T-helper 1 cell (primary cell): ENCODE measurements at places on chromosomes 7 and 10.

DNA sequence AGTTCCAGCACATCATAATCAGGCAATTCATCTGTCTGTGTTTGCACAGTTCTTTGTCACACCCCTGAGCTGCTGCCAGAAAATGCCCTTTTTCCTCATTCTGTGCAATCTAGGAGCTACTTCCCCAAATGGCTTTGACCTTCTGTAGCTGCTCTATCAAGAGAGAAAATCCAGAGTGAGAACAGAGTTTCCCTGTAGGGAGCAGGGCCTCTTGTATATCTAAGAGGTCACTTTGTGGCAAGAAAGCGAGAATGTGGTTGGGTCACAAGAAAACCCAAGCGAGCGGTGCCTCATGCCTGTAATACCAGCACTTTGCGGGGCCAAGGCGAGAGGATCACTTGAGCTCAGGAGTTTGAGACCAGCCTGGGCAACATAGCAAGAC lies 24.3 kb downstream of the SLC29A3 start:
- DNase-seq: no peak

DNA sequence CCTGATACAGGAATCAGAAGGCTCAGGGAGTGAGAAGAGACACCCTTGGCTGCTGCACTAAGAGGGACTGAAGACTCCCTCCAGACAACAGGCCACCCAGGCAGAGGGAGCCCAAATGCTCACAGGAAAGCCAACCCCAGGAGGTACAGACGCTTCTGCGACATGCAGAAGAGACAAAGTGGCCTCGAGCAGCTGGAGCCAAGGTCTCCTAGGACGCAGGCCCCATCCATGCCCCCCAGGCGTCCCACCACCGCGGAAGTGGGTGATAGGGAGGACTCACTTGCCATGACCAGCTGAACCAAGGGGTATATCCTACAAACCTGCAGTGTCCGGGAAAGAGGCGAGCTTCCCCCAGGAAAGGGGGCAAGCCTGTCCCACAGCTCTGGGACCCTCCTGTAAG lies 56.9 kb downstream of the CTBP2 start:
- no peak for DNase-seq

DNA sequence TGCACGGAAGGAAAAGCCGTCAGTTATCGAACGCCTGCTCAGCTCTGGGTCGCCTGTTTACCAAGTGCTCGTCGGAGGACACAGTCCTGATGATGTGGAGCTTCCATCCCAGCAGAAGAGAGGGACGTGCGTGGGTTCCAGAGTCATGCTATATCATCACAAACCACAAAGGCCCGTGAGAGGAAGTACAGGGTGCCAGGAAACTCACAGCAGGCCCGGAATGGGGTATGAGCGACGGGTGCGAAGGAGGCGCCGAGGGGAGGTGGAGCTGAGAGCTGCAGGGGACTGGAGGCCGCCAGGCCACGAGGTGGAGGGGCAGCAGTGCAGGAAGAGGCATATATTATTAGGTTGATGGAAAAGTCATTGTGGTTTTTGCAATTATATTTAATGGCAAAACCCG lies 102.5 kb downstream of the ACTR3B start:
- no peak for DNase-seq

DNA sequence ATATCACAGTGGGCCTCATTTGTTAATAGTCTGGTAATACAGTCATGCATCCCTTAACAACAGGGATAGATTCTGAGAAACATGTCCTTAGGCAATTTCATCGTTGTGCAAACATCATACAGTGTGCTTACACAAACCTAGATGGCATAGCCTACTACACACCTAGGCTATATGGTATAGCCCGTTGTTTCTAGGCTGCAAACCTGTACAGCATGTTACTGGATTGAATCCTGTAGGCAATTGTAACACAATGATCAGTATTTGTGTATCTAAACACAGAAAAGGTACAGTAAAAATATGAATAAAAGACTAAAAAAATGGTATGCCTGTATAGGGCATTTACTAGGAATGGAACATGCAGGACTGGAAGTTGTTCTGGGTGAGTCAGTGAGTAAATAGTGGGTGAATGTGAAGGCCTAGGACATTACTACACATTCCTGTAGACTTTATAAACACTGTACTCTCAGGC lies 12.0 kb upstream of the RHOBTB1 start:
- no peak for DNase-seq

GRCh38 chr7:67455508-67455907 lies 458.9 kb downstream of the TYW1 start:
- DNase-seq: no peak

DNA sequence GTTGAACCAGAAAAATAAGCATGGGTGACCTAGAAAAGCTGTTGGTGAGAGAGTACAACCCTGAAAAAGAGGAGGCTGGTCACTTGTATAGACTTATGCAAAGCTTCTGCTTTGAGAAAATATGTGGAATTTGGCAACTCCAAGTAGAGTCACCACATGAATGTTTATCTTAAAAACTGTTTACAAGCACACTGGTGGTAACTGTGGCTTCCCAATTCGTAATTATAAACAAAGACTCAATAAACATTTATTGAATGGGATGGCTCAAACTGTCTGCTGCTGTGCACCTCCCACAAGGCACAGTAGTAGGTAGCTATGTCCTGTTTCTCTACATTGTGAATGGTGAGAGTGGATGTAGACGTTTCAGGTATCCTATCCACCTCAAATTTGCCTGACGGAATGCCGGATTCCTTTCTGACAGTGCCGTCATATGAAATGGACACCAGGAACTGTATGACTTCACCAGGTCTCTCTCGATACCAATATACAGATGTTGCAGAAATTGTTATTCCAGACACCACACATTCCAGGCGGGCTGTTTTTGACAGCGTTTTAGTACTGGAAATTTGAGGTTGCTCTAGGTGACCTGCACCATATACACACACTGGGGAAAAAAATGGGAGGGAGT lies 43.4 kb upstream of the TARP start:
- DNase-seq: no peak

DNA sequence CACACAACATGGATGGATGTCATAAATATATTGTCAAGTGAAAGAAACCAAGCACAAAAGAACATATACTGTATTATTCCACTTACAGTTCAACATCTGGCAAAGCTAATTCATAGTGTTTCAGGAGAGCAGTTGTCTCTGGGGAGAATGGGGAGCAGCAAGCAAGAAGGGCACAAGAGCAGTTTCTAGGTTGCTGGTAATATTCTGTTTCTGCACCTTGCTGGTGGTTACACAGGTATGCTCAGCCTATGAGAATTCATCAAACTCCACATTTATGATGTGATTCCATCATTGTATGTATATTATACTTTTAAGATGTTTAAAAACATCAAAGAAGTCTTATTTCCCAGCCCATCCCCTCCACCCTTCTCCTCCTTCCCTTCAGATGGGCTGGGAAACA lies 18.1 kb upstream of the PALS2 start:
- DNase-seq: no peak

DNA sequence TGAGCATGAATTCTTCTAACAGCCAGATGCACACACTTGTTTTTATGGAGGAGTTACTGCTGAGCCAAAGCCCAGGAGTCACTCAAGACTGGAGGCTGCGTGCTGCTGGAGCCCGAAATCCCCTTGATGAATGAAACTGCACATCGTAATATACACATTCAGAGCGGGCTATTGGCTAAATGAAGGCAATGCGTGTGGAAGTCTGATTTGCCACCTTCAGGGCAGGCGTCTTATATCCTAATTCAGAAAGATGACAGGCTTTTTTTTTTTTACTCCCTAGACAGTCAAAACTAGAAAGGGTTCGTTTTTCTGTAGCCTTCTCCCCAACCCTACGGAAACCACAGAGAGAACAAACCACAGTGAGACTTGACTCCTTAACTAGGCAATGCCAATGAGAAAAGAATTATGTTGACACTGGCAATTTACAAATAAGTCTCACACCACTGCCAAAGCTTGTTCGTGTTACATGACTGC lies 227.2 kb upstream of the KLF14 start:
- peak; percentile 97 for DNase-seq

GRCh38 chr10:125691160-125691981 lies 8.4 kb upstream of the TEX36 start:
- DNase-seq: no peak

DNA sequence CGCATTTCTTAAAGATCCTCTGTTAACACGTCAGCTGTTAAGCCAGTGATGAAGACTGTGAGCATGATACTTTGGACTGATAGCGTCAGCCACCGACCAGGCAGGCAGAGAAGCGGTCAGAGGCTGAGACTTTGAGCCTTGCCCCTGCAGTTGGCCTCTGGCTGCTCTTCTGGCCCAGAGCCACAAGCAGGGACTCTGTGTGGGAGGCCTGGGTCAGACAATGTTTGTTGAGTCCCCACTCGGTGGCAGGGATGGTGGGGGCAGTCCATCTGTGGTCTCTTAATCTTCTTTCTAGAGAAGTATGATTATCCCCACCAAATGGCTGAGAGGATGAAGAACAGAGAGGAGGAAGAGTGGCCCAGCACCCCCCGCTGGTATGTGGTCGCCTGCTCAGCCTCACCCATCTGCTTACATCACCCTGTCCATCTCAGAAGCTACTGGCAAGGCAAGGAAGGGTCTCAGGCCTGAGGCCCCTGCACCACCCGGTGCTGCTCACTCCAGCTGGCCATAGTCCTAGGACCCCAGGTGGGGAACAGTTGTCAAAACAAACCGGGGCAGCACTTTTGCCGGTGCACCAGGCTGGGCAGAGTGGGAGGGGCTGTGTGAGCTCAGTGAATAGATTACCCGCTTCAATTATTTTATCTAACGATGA lies 202.9 kb downstream of the GRID1 start:
- DNase-seq: no peak

- no peak for DNase-seq
Observed at GRCh38 chr10:131898713-131899112, 2.1 kb upstream of the PPP2R2D start.

DNA sequence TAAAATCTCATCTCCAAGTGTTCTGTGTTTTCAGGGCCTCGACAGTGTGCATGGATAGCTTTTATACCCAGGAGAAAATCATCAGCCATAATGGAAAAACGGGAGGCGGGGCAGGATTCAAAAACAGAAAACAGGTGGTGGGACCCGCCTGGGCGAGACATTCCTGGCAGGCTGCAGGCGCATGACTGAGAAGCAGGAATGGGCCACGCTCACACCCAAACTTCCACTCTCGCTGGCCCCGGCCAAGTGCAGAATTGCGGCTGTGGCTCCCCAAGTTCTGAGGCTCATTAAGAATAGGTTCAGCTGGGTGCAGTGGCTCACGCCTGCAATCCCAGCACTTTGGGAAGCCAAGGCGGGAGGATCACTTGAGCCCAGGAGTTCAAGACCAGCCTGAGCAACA lies 60.6 kb downstream of the C10orf143 start:
- no peak for DNase-seq

DNA sequence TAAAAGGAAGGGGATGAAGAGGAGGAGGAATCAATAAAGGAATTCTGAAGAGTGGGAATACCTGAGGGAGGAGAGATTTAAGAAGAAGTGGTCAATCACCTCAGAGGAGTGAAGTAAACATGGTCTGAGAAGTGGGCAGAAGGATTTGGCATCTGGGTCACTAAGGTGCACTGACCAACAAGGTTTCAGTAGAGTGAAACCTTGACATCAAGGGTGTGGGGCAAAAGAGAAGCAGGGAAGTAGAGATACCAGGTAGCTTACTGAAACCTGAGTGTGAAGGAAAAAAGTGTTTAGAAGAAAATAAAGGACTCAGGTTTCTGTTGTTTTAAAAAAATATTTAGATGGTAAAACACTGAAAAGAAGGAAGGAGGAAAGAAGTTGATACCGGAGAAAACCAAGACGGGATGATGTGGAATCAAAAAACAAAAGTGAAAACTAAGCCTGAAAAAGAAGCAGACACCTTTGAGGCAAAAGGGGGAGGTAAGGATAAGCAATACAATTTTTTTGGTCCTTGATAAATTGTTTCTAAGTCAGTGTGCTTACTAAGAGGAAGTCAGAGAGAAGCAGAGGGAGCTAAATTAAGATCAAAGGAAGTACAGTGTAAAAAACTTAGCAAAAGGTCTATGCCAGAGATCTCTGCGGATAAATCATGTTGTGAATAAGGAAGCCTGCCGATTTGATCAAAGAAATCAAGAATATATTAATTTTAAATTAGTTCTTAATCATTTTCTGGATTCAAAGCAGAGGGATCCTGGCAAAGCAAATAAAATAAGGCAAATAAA lies 137.2 kb upstream of the GPR22 start:
- no peak for DNase-seq
